ENCODE measurements at places on chromosomes 5 and 9.

DNA sequence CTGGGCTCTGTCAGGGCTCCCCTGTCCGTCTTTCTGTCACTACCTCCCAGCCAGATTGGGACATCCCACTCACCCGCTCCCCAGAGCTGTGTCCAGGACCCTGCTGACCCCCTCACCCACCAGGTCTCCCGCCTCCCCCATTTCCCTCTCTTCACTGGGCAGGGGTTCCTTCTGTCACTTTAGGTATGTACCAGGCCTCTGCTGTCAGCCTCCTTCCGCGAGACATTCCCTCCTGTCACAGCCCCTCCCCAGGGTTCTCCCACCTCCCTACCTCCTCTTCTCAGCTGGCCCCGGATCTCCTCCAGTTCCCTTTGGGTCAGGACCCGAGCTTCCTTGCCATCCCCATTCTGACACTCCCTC is 488 bp downstream of the POLR1E start:
- DNase-seq, result no peak

DNA sequence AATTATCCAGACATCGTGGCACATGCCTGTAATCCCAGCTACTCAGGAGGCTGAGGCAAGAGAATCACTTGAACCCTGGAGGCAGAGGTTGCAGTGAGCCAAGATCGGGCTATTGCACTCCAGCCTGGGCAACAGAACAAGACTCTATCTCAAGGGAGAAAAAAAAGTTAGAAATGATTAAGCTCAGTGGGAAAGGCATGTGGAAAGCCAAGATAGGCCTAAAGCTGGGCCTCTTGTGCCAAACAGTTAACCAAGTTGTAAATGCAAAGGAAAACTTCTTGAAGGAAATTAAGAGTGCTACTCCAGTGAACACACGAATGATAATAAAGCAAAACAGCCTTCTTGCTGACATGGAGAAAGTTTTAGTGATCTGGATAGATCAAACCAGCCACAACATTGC is 43.0 kb downstream of the TBCA start:
- DNase-seq, result no peak

DNA sequence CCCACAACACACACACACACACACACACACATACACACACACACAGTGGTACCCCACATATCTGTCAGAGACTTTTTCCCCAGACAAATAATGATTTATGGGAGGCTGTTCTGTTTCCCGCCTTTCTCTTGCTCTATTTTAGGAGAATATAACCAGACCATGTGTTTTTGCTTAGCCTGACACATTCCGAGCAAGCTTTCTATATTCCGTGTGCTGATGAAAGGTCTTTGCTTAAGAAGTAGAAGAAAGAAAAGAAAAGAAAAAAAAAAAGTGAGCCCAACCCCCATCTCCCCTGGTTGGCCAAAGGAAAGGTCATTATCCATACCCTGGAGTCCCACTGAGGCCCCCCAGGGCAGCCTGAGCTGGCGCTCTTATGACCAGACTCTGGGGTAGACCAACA is 338.6 kb downstream of the SLIT3 start:
- DNase-seq, result no peak

- no peak for DNase-seq
Observed at GRCh38 chr5:151674626-151675610, 11.8 kb downstream of the SPARC start.

GRCh38 chr9:75148561-75148960 is 60.2 kb downstream of the OSTF1 start:
- no peak for DNase-seq

DNA sequence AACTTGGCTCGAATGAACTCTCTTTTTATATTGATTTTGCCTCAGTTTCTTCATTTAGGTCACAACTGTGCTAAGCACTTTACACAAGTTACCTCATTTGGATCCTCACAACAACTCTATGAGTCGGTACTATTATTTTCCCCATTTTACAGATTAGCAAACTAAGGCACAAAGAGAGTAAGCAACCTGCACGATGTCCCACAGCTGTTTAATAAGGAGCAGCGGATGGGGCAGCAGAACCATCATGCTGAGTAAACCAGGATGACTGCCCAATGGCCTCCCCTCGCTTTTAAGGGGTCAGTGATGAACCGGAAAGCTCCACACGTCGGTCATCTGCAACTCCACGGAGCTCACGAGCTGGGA is 607 bp downstream of the PRELID2 start:
- no peak for DNase-seq

GRCh38 chr5:172283020-172283861 is at the start of gene UBTD2:
Gene UBTD2, minus strand, starts transcription at chr5:172283764. Its CDS starts 99 bp downstream, at chr5:172283665.
- DNase-seq, result peak; percentile 91

- DNase-seq, result no peak
Observed at GRCh38 chr5:22541037-22541436, 312.1 kb downstream of the CDH12 start.

GRCh38 chr5:150525163-150525562 is 17.2 kb downstream of the NDST1 start:
- DNase-seq, result no peak

- DNase-seq, result no peak
Observed at GRCh38 chr9:137374131-137374845, 48.7 kb downstream of the EXD3 start.

- DNase-seq, result no peak
Observed at GRCh38 chr5:39717176-39717897, 292.6 kb upstream of the DAB2 start.

- DNase-seq, result no peak
Observed at GRCh38 chr9:114790521-114790920, 15.3 kb downstream of the TNFSF15 start.

GRCh38 chr5:143693651-143694252 is 118.2 kb upstream of the HMHB1 start:
- DNase-seq, result no peak

GRCh38 chr9:100294806-100295205 is 57.9 kb downstream of the TEX10 start:
- no peak for DNase-seq

DNA sequence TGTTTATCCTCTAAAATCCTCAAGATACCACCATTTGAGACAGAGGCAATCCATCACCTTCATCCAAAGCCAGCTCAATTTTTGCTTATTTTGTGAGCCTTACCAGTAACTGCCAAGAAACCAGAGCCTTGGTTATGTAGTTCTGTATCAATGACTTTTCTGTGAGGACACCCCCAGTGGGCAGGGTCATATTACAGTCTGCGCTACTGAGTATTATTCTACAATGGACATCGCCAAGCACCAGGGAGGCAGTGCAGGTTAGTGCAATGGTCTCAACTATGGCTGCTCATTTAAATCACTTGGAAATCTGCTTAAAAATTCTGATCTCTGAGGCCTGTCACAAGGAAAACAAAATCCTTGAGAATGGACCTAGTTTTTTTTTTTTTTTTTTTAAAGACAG is 90.5 kb upstream of the NIPAL4 start:
- DNase-seq, result no peak

GRCh38 chr5:33091571-33092363 is 349.0 kb upstream of the TARS1 start:
- DNase-seq, result no peak

GRCh38 chr9:136903041-136903554 is 16.8 kb downstream of the TRAF2 start:
- no peak for DNase-seq

- DNase-seq, result no peak
Observed at GRCh38 chr5:139079225-139079990, 118.8 kb downstream of the SIL1 start.

DNA sequence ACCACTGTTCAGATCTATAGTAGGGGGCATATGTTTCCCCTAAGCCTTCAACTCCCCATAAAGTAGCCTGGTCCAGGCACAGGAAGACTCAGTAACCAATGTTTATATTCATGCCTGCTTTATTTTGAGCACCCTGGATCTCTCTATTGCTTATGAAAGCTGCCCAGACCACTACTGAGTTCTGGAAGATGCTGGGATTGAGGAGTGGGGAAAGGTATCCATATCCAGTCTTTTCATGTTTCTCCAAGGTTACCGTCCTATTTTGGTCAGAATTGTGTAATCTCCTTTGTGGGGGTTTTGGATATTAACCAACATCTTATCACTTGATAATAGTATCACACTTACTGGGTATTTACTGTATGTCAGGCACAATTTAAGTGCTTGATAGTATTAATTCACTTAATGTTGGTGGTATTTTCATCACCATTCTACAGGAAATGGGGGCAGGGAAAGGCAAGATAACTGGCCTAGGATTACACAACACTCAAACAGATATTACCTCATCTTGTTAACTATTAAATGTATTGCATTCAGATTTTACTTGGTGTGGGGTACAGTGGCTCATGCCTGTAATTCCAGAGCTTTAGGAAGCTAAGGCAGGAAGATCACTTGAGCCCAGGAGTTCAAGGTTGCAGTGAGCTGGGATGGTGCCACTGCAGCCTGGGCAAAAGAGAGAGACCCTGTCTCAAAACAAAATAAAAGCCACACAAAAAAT is 36.3 kb downstream of the RUSC2 start:
- no peak for DNase-seq

- DNase-seq, result no peak
Observed at GRCh38 chr5:74894351-74894750, 28.2 kb upstream of the FAM169A start.

- DNase-seq, result no peak
Observed at GRCh38 chr9:115867326-115867725, 286.3 kb upstream of the PAPPA start.

DNA sequence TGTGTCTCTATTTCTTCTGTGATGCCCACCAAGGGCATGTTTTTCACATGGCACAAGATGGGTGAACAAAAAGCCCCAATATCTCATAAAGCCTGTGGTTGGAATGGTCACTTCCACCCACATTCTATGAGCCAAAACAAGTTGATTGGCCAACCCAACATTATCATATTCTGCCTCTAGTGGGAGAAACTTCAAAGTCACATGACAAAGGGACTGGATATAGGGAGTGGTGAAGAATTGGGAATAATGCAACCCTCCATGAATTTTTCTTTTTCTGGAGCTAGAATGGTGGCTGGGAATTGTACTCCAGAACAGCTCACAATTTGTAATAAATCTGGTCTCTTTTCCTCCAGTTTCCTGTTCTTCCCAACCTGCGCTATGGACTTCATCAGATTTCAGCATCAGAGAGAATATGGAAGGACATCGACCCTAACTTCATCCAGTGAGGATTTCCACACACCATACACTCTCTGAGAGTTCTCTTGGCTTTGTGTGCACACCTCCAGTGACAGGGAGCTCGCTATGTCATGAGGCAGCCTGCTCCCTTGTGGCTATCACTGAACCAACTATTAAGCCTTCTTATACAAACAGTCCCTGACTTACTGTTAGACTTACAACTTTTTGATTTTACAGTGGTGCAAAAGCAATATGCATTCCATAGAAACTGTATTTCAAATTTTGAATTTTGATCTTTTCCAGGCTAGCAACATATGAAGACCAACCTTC is 12.0 kb upstream of the B4GALT1 start:
- no peak for DNase-seq

- DNase-seq, result no peak
Observed at GRCh38 chr5:1343931-1344901, 683 bp downstream of the CLPTM1L start.

DNA sequence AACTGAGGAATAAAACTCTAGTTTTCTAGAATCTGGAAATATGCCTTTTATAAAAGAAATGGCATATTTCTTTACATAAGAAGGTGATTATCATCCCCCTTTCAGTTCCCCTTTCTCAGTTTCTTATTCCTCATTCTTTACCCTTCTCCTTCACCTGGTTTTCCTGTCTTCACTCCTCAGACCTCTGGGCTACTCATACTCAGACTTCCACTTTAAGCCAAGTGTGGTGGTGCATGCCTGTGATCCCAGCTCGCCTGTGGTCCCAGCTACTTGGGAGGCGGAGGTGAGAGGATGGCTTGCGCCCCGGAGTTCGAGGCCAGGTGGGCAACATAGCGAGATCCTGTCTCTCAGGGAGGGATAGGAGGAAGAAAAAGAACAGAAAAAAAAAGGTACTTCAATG is 57.2 kb downstream of the RANBP6 start:
- DNase-seq, result no peak
